ENCODE measurements at places on chromosomes 6 and 20.

DNA sequence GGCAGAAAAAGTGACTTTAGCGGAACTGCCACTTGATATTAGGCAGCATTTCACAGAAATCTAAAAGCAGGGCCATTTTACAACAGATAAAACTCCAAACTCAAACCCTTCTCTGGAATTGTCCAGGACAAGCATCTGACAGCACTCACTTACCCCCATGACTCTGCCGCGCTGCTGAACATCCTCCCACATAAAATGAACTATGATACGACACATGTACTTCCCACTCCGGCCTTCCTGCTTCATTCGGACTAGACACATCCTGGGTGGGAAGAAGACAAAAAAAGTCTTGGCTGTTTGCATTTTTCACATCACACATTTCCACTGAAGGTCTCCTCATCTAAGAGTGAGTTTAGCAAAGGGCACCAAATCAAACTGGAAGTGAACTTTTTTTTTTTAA lies 54.8 kb upstream of the FAM83C start:
- no peak for DNase-seq

DNA sequence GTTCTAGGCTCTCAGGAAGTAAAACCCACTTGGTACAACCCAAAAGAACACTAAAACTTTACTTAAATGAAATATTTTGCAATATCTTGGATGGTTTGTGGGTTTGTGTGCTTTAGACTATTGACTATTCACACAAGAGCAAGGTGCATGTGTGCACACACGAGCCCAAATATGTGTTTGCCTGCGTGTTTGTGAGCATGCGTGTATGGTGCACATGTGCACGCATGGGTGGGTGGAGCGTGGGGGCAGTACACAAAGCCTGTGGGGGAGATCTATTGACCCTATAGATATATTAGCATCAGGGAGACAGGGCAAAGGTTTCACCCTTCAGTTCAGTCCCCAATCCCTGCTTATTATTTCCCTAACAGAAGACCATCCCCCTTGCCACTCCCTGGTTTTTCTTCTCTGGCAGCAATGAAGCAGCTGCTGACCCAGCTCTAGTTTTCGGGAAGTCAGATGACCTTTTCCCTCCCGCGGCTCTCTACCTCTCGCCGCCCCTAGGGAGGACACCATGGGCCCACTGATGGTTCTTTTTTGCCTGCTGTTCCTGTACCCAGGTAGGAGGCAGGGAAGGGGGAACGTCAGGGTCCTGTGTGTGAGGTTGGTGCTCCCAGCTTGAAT lies at the start of gene C2:
C2 (plus strand) TSS at position 476 of the 621 bp plus-strand sequence; CDS start at position 512, 36 bp downstream.
- peak; percentile 63 for DNase-seq

- DNase-seq: no peak
These were observed 464.9 kb downstream of the EPM2A start for GRCh38 chr6:145270464-145270863.

DNA sequence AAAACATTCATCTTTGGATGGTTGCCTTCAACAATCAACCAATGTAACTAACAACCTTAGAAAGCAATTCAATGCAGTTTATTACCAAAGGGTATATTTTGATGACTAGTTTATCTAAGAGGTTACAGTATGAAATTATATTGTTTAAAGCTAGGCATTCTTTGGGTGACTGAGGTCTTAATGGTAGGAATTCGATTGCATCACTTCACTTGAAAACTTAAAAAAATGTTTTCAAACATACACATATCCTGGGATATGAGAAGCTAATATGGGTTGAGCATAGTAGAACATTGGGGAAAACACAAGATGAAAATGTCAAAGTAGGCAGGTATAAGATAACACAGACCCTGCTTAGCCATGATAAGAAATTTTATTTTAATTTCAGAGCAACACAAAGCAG lies 144.6 kb upstream of the BMP5 start:
- DNase-seq: no peak

- DNase-seq: no peak
These were observed 416.6 kb downstream of the DHX35 start for GRCh38 chr20:39378776-39379175.

GRCh38 chr20:23048283-23049200 lies 930 bp downstream of the THBD start:
- peak; percentile 89 for DNase-seq

- DNase-seq: no peak
These were observed 52.2 kb downstream of the REV3L start for GRCh38 chr6:111430605-111431376.

- DNase-seq: no peak
These were observed 3.1 kb downstream of the LAMP5 start for GRCh38 chr20:9517297-9518162.
